Brain microvascular endothelial cell (primary cell): ENCODE measurements at places on chromosomes 2 and 18.

GRCh38 chr2:72830273-72830672, 4.4 kb upstream of the EXOC6B start:
- DNase-seq = no peak

DNA sequence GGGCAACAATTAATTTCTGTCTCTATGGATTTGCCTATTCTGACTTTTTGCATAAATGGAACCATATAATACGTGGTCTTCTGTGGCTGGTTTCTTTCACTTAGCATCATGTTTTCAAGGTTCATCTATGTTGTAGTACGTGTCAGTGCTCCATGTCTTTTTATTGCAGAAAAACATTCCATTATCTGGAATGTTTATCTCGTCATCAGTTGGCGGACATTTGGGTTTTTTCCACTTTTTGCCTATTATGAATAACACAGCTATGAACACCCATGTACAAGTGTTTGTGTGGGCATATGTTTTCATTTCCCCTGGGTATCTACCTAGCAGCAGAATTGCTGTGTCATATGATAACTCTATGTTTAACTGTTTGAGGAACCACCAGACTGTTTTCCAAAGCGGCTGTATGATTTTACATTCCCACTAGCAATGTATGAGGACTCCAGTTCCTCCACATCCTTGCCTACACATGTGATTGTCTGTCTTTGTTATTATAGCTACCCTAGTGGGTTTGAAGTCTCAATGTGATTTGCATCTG, 49.9 kb downstream of the MYO7B start:
- no peak for DNase-seq

DNA sequence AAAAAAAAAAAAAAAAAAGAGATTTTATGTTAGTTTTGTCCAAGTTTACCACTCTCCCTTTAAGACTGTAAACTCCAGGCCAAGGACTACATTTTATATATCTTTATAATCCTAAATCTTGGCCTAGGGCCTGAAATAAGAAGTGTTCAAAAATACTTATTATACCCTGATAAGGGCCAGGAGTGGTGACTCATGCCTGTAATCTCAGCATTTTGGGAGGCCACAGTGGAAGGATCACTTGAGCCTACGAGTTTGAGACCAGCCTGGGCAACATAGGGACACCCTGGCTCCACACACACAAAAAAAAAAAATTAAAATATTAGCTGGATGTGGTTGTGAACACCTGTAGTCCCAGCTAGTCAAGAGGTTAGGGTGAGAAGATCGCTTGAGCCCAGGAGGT, 12.7 kb downstream of the TRIP12 start:
- DNase-seq = peak; percentile 35

DNA sequence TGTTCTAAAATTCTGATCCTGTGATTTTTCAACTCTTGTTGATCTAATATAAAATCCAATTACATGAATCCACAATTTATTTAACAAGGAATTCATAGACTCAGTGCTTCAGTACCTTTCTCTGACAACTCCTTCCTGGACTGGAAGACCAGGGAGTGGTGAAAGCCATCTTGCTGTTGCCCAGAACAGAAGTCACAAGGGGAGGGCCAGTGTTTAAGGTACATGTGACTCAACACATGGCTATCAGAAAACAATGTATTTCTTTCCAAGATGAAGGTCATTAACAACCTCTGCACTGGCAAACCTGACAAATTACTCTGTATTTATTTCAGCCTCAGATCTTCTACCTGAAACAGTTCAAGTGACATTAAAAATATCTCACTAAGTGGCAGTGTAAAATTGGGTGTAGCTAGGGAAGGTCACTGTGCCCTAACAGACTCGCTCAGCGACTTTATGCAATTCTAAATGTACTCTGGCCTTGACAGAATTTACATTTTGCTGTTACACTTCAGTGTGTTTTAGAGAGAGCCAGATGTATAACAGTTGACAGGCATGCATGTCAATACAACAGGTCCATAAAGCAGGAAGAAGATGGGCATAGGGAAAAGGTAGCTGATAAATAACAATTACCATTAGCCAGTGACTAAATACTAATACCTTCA, 75.4 kb downstream of the NCKAP5 start:
- DNase-seq = no peak

- peak; percentile 73 for DNase-seq
Measured at GRCh38 chr2:235270956-235271355, 222.9 kb upstream of the AGAP1 start.

DNA sequence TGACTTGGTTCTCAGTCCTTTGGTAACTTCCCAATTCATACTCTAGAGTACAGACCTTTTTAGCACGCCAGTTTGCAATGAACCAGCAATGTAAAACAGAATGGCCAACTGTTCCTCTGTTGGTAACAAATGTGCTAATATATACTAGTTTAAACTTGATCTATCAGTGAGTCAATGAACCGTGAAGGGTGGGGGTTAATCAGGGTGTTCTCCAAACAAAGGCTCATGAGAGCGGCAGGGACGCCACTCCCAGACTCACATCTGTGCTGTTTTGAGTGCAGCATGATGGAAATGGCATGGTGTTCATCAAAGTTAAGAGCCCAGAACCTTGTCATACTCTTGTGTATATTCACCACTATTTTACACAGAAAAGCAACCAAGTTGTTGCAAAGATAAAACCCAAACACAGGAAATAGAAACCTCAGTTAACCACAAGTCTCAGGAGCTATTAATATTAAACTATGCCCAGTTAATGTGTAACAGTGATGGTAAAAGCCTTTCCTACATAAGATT, 70.3 kb downstream of the CERKL start:
- no peak for DNase-seq

GRCh38 chr2:174325373-174326160, 9.2 kb upstream of the SP9 start:
- peak; percentile 36 for DNase-seq

GRCh38 chr2:23429036-23429435, 44.1 kb downstream of the KLHL29 start:
- DNase-seq = no peak

GRCh38 chr18:11324510-11324909, 175.1 kb upstream of the PIEZO2 start:
- DNase-seq = no peak

DNA sequence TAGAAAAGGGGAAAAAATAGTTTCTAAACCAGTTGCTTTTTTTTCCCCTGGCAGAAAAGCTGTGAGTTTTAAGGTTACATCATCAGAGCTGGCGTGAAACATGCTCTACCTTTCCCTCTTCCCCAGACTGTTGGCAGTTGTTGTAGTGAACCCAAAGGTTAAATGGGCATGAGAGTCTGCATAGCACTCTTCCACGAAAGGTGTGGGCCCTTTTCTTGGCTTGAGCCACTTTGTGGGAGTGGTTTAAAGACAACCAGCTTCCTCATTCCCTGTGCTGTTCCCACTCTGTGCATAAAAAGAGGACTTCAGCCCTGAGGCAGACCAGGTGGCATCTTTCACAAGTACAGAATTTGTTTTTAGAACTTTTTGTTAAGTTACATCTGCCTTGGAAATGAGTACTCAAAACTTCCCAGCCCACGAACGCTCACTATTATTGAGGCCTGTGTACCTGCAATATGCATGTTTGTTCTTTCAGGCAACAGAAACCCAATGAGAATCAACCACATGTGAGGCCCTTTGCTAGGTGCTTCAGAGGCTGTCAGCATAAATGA, 243.8 kb downstream of the BABAM2 start:
- DNase-seq = no peak

DNA sequence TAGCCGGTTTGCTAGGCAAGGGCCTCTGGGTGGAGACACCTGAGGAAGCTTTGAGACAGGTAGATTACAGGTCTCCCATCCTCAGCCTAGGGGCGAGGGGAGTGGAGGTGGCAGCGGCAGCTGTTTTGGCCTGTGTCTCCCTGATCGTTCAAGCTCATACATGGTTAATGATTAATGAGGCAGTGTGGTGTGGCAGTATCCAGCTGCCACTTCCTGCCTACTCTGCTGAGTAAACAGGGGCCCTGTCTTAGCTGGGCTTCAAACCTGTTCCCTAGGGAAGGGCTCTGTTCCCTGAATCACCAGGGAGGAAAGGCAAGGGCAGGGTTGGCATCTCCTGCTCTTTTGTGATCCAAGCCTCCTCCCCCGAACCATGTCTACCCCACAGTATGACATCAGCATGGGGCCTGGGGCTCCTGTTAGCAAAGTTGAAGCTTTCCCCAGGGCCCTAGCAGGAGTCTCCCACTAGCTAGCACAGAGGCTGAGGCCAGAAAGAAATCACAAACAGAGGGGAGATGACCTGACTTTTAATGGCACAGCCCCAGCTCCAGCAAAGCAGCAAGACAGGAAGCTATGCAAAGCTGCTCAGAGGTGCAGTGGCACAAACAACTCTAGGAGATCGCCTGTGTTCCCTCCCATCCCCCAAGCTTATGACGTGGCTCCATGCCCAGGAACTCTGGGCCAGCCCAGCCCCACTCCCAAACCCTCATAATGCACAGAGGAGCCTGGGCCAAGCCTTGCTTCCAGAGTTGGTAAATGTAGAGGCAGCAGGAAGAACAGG, 3.7 kb upstream of the TUBA4B start:
- peak; percentile 15 for DNase-seq

DNA sequence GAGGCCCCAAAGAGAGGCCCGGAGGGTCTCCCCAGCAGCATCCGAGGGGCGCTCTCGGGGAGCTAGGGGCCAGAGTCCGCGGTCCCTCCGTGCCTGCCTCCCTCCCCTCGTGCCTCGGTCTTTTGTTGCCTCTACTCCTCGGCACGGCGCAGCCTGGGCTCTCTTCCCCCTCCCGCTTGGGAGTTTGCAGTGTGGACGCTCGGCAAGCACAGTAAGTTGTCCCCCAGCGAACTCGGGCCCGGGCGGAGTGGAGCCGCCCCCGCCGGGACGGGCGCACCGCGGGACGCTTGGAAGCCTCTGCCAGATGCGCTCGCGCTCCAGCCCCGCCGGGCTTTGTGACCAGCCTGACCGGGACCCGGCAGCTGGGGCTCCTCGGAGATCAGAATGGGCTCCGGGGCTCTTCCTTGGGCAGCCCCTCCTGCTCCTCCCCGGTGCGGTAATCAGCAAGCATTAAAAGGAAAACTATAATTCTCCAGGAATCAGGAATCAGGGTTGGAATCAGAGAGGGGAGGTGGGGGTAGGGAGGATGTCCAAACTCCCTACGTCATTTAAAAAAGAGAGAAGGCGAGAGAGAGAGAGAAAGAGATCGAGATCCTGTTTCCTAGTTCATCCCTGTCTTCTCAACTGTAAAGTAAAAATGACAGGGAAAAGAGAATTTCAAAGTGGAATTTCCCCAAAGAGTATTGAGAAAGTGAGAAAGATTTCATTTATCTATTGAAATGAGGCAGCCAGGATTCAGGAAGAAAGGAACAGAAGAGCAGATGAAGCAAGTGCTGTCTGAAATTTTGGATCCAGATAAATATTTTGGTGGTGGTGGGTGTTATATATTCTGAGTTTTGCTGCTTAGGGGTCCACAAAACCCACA, 786 bp upstream of the TMEM200C start:
- no peak for DNase-seq

GRCh38 chr2:95272781-95273180, 1.5 kb upstream of the PROM2 start:
- DNase-seq = no peak

GRCh38 chr2:70141212-70141901, 49.5 kb downstream of the C2orf42 start:
- DNase-seq = peak; percentile 39

DNA sequence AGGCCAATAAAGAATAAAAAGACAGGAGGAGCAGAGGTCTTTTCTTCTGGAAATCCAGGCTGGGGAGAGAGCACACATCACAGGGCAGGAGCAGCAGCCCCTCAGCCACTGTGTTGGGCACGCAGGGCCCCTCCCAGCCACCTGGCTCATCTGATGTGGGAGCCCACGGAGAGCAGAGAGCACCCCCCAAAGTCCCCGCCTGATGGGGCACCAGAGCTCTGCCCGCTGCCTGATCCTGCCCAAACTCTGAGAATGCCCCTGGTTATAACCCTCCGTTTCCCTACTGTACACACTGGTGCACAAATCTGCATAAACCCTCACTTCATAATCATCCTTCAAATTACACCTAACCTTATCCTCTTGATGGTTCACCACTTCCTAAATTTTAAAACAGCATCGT, 111.3 kb downstream of the HDAC4 start:
- DNase-seq = no peak

- no peak for DNase-seq
Measured at GRCh38 chr18:75369026-75369721, 58.3 kb downstream of the SMIM21 start.

DNA sequence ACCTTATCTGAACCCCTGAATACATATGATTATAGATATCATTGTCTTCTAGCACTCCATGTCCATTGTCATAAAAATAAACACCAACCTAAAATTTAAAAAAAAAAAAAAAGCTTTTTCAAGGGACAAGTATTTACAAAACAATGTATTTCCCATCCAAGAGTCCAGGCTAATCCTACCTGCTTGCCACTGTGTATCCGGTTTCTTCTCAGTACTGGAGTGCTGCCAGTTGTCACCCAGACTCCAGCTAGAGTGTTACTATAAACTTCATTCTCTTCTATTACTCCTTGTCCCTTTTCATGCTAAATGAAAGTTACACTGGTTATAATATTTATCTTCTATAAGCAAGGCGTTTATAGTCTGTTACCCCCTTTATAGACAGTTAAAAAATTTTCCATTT, 35.8 kb downstream of the MSH6 start:
- no peak for DNase-seq

DNA sequence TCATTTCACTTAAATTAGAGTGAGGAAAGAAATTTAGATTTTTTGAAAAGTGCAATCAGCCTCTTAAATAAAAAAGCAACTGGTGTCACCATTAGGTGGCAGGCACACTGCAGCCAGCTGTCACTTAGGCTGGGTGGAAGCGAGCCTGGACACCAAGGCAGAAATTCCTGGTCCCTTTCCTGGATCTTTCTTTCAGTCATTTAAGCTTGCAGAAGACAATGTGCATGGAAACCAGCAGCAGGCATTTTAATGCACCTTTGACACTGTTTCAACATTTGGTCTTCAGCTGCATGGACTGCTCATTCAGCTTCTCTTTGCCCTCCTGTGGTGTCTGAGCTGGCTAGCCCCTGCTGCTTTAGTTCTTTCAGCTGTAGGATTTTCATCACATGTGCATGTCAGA, 61.0 kb downstream of the AQP4 start:
- DNase-seq = no peak

DNA sequence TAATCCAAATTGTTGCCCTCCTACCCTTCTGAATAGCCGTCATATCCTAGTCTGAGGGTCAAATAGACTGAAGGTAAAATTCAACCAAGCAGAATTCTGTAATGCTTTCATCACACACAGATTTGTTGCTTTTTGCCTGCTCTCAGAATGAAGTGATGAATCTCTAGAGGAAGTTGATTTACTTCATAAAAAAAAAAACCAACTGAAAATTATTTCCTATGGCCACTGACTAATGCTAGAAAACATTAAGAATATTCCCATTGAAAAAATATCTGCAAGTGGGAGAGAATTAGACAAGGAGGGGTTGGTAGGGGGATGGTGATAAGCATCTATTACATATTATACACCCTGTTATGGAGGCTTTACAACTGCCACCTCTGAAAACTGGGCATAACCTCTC, 2.3 kb upstream of the IL1RL2 start:
- DNase-seq = no peak

DNA sequence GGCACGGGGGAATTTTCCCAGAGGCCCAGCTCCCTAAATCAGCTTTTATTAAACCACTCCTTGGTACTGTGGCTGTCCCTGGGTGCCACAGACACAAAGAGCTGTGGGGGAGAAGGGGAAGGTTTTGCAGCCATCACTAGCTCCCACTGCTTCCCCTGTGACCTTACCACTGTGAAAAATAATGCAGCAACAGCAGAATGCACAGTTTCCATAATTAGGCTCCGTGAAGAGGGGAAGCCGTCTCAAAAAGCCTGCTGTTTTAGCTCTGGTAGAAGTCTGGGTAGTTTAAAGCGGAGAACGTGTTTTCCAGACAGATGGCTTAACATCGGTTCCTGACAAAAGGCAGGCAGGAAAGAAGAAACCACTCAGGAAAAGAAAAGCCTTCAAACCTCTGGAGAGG, 27.5 kb upstream of the CAB39 start:
- DNase-seq = no peak

GRCh38 chr18:22238036-22238435, 68.6 kb downstream of the GATA6 start:
- no peak for DNase-seq
